ENCODE measurements at places on chromosomes 3 and 15. TPM values are rescaled to one million over a fixed set of nuclear protein-coding genes. Genes with fewer than 3 reads are reported as not detected.

The CASR gene
- total RNA-seq = not detected

The MYRIP gene
- 11.9 TPM for total RNA-seq

The C3orf20 gene
- total RNA-seq = not detected

GRCh38 chr3:100614941-100615340, 5.5 kb downstream of the ADGRG7 start:
- no peak overlapping the region for H3K4me3 ChIP-seq
- DNase-seq = no peak
- H3K27me3 ChIP-seq = peaks cover 3% of the 10 kb centered on the region

DNA sequence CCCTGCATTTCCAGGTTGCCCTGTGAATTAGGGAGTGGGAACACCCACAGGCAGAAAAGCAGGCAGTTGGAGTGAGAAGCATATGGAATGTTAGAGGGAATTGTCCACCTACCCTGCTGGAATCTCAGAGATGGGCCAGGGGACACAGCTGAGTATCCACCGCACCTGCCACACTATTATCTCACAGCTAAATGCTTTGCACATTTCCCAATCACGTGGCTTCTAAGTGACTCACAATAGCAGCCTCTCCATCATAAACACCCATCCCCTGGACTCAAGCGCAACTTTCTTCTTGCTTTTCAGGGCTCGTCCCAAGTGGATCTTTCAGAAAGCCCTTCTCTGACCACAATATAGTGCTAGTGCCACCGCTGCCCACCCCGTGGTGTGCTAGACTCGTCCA, 389.0 kb upstream of the LMCD1 start:
- H3K36me3 ChIP-seq = no peaks in the 10 kb centered on the region
- no peak overlapping the region for H3K27ac ChIP-seq
- no peaks in the 10 kb centered on the region for H3K27me3 ChIP-seq

DNA sequence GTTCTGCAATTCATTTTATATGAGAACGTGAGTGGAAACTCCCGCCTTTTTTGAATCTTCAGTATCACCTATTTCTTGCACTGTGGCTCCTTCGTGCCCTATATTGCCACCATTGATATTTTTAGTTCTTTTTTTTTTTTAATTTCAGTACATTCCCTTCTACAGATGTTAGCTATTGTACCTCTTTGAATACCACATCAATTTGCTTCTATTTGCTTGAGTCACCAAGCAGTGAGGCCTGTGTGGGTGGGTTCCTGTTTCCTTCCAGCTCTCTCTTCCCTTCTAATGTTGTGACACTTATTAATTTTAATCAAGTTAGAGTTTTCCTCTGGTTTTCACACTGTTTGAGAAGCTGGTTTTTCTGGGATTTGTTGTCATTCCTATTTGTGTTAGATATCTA, 8.7 kb downstream of the HACD2 start:
- H3K4me3 ChIP-seq = no peak overlapping the region
- no peak overlapping the region for H3K27ac ChIP-seq
- peak; percentile 33 for DNase-seq
- H3K4me1 ChIP-seq = no peaks in the 10 kb centered on the region

DNA sequence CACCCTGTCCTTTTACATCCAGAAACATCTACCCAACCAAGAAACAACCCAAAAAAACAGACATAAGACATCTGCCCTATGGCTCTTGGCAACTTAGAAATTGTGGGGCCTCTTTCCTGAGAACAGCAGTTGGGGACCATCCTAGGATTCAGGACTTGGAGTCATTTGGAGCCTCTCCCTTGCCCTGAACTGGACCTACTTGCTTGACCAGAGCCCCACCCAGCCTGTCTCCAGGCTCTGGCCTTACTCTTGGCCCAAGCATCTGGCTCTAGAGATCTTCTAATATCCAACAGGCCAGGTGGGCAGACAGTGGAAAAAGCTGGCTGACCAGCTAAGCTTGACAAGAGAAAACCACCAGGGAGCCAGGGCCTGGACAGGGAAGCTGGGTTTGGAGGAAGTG, 99.1 kb upstream of the C2CD4B start:
- no peak overlapping the region for H3K27ac ChIP-seq
- no peak overlapping the region for H3K4me3 ChIP-seq
- no peak for DNase-seq
- H3K27me3 ChIP-seq = no peaks in the 10 kb centered on the region
- no peaks in the 10 kb centered on the region for H3K4me1 ChIP-seq
- H3K36me3 ChIP-seq = no peaks in the 10 kb centered on the region

- no peaks in the 10 kb centered on the region for H3K36me3 ChIP-seq
- H3K4me3 ChIP-seq = no peak overlapping the region
- H3K27me3 ChIP-seq = no peaks in the 10 kb centered on the region
- H3K4me1 ChIP-seq = no peaks in the 10 kb centered on the region
Measured at GRCh38 chr3:54171509-54171908, 49.2 kb downstream of the CACNA2D3 start.

- no peak overlapping the region for H3K27ac ChIP-seq
- no peak overlapping the region for H3K4me3 ChIP-seq
- H3K27me3 ChIP-seq = no peaks in the 10 kb centered on the region
- DNase-seq = no peak
- H3K36me3 ChIP-seq = no peaks in the 10 kb centered on the region
Measured at GRCh38 chr3:26715431-26715830, 92.9 kb downstream of the LRRC3B start.
